Pancreas (tissue), 10 donors: ENCODE measurements at places on chromosomes 4 and X. TPM values are rescaled to one million over a fixed set of nuclear protein-coding genes. Genes with fewer than 3 reads are reported as not detected.

- no peak for DNase-seq
- H3K4me3 ChIP-seq = no peak overlapping the region
- no peaks in the 10 kb centered on the region for H3K27me3 ChIP-seq
- H3K4me1 ChIP-seq = no peaks in the 10 kb centered on the region
These were observed 33.4 kb upstream of the MAGEC2 start for GRCh38 chrX:142238536-142238935.

- no peaks in the 10 kb centered on the region for H3K27me3 ChIP-seq
- peaks cover 9% of the 10 kb centered on the region for H3K4me1 ChIP-seq
- no peaks in the 10 kb centered on the region for H3K36me3 ChIP-seq
- DNase-seq = peak; percentile 73
- no peak overlapping the region for H3K4me3 ChIP-seq
- H3K27ac ChIP-seq = peak overlapping the region; percentile 72
These were observed 32.4 kb upstream of the PDLIM3 start for GRCh38 chr4:185567381-185568376.

- no peak for DNase-seq
- H3K27me3 ChIP-seq = no peaks in the 10 kb centered on the region
- no peaks in the 10 kb centered on the region for H3K36me3 ChIP-seq
- H3K27ac ChIP-seq = no peak overlapping the region
- no peak overlapping the region for H3K4me3 ChIP-seq
- no peaks in the 10 kb centered on the region for H3K4me1 ChIP-seq
These were observed 293.8 kb upstream of the CTSO start for GRCh38 chr4:156247470-156247869.

The SPIN2A gene
- polyA plus RNA-seq = 0.68 TPM
